ENCODE measurements at places on chromosomes 5 and 9.

GRCh38 chr9:14710804-14711203, 11.7 kb downstream of the CER1 start:
- DNase-seq = peak; percentile 84

- DNase-seq = no peak
Observed at GRCh38 chr5:133843911-133844310, 124.5 kb downstream of the C5orf15 start.

GRCh38 chr9:22469928-22470544, 23.4 kb downstream of the DMRTA1 start:
- peak; percentile 35 for DNase-seq

- peak; percentile 2 for DNase-seq
Observed at GRCh38 chr5:92801911-92802310, 779.1 kb downstream of the NR2F1-AS1 start.

- peak; percentile 70 for DNase-seq
Observed at GRCh38 chr5:177086654-177087397, at the start of gene FGFR4. Gene FGFR4 (plus strand): TSS chr5:177086915. CDS start chr5:177089603, 2,688 bp downstream.

- DNase-seq = no peak
Observed at GRCh38 chr9:122944960-122945888, 4.4 kb downstream of the RABGAP1 start.

DNA sequence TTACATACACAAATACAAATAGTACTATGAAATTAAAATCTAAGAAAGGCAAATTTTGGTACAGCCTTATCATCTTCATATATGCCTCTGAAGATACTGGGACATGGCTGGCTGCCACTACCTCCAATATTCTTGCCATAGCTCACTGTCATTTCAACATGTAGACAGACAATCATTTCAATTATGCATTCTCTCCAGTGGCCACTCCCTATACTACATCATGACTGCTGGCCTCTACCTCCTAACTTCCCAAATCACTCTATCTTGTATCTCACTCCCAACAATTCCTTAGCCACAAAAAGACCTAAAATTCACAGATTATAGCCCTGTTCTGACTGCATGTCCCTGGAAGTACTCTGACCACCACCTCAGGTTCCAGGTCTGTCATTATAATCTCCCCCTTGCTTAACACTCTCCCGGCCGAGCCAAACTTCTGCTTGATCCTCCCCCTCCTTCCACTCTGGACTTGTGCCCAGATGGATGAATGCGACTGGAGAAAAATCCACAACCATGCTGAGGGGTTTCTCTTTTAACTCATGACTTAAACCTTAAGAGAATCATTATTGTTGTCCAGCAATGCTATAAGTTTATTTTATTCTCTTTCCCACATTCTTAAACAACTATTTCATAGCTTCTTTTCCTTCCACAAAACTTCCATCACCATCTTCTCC, 225.3 kb upstream of the TLE4 start:
- DNase-seq = peak; percentile 59

- no peak for DNase-seq
Observed at GRCh38 chr5:6827526-6828219, 114.4 kb downstream of the TENT4A start.

- peak; percentile 60 for DNase-seq
Observed at GRCh38 chr5:69209602-69210001, 20.2 kb downstream of the CENPH start.

DNA sequence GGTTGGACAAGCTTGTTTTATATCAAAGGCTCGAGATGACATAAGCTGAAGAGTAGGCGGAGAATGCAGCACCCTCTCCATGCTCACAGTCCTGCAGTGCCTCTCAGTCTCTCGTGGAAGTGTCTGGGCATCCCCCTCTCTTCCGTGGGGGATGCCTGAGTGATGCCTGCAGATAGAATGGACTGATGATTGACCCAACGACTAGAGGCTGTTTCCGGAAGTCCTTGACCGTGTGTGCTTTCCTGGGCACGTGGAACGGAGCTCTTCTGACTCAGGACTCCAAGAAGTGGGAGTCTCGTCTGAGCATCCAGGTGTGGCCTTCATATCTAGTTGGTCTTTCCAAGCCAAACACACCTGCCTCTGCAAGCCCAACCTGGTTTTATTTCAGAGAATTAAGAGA, 241.8 kb upstream of the IRX2 start:
- DNase-seq = no peak

GRCh38 chr9:5951686-5952211, 61.1 kb downstream of the MLANA start:
- peak; percentile 58 for DNase-seq

DNA sequence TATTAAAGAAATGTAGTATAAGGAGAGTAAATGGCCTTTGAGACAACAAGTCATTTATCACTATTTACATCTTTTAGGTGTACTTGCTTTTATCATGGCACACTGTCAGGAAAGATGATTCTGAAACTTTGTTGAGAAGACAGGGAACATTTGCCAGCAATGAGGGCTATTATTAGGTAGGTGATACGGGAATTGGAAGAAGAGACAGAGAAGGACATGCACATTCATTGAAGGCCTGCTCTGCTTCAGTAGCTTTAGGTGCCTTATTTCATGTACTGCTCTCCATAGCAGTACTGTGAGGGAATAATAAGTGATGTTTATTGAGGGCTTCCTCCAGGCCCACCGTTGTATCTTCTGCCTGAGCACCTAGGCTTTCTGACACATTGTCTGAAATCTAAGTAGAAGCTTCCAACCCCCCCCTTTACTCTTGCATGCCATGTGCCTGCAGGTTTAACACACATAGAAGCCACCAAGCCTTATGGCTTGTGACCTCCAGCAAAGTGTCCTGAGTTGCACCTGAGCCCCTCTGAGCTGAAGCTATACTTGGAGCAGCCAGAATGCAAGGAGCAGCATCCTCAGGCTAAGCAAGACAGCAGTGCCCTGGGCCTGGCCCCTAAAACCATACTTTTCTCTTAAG, 275.2 kb upstream of the VLDLR start:
- DNase-seq = no peak

- DNase-seq = no peak
Observed at GRCh38 chr5:134143944-134144941, 29.8 kb downstream of the TCF7 start.

- DNase-seq = no peak
Observed at GRCh38 chr5:55585206-55585610, 50.4 kb upstream of the PLPP1 start.

DNA sequence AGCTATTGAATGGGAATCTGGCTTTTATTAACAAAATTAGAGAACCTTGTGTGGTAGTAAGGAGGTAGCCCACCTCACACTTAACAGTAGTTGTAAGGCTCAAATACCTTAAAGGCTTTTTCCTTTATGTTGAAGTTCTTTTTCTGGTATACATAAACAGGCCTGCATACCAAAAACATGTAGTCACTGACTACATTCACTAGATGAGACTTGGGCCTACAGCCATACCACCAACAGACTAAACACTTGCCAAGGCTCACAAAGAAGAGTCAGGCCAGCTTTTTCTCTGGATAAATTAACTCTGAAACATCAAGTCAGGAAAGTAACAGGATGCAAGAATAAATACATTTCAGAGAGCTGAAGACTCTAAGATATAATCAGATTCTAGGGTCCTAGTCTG, 78.6 kb upstream of the MPDZ start:
- DNase-seq = peak; percentile 95

GRCh38 chr5:161098516-161098915, 246.5 kb upstream of the ATP10B start:
- DNase-seq = no peak

DNA sequence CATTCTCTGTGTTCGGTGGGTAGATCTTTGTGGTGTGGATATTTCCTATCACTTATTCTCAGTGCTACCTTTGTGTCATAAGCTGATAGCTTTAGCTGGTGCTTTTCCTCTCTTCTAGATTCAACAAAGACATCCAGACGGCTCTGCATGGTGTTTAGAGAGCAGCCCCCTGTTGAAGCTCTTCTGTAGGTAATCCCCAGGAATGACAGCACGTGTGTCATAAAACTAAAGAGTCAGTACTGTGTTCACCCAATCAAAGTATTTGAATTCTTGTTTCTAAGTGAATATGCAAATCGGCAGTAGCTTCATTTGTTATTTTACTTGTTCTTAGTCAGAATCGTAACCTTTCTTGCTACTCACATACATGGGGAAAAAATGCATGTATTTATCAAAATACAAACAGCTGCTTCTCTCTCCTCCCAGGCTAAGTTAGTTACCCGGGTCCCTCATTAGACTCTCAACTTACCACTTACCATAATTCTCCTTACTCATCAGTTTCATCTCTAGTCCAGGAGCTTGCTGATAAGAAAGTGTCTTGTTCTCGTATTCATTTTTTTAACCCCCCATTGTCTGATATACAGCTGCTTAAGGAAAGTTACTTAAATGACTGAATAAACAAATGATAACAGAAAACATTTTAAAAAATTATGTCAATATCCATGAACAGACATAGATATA, 1696.0 kb upstream of the WWC1 start:
- no peak for DNase-seq

GRCh38 chr5:8884029-8884428, 661.8 kb downstream of the SEMA5A start:
- no peak for DNase-seq

DNA sequence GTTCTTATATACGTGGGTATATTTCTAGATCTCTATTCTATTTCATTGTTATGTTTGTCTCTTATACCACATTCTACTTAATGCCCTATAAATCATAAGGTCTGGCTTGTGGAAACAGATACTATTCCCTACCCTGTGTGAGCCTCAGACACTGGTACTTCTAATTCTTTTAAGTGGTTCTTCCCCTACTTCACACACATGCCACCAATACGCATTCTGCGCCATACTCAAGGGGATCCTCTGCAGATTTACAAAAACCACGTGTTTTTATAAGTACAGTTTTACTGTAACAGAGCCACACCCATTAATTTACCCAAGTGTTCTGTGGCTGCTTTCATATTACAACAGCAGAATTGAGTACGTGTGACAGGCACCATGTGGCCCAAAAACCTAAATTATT, 195.6 kb downstream of the SAXO1 start:
- no peak for DNase-seq

GRCh38 chr9:114122136-114123027, 23.3 kb upstream of the KIF12 start:
- no peak for DNase-seq

GRCh38 chr9:90132866-90133265, 509.8 kb downstream of the DIRAS2 start:
- DNase-seq = no peak

DNA sequence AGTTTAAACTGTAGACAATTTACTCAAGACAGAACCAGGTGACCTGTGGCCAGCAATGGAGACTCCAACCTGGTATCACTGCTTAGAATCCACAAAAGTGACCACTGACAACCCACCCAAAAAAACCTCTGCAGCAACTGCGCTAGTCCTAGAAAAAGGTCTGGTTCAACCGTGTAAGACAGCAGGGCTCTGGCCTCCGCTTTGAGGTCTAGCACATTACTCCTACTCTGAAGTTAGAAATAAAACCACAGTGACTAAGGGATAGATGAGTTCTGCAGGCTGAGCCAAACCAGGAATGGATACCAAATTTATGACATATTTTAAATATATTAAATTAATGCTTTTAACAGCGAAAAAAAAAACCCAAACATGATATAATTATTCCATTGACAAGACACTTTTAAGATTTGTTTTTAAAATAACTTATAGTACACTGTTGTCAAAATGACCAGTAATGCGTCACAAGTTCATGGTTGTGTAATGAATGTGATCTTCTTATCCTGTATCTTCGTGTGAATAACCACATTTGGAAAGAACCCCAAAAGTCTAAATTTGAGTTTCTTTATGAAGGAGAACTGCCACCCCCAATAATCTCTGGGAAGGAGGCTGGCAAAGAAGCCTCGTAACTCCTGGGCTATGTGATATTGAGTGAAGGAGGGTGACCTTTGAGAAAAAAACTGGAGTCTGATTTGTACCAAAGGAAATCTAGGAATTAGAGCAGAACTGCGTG, 101.9 kb upstream of the SLC44A1 start:
- peak; percentile 63 for DNase-seq

- DNase-seq = no peak
Observed at GRCh38 chr5:38790891-38791290, 54.9 kb upstream of the OSMR start.

- no peak for DNase-seq
Observed at GRCh38 chr5:151708126-151708525, 21.4 kb upstream of the SPARC start.

DNA sequence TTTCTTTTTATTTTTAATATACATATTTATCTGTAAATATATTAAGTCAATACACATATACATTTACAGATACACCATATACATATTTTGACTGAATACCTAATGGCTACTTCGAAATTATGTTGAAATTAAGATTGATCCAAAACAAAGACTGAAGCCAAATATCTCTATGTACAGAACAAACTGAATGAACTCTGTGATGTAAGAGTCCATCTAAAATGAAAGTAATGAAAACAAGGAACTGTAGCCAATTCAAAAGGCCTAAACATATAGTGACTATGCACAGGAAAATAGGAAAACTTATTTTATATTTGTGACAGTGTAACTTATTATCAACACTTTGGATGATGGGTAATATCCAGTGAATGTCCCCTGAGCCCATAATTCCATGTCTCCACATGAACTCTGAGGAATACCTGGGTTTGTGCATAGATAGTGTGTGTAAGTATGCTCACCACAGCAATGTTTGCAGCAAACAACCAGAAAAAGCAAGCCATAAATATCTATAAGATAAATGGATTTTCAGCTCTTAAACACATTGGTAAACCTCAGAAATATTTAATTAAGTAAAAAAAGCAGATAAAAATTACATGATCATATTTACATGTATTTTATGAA, 517.2 kb upstream of the CDH6 start:
- DNase-seq = no peak

- DNase-seq = no peak
Observed at GRCh38 chr5:135976216-135976615, 21.4 kb upstream of the LECT2 start.

- no peak for DNase-seq
Observed at GRCh38 chr5:131171276-131171810, 599 bp downstream of the LYRM7 start.

DNA sequence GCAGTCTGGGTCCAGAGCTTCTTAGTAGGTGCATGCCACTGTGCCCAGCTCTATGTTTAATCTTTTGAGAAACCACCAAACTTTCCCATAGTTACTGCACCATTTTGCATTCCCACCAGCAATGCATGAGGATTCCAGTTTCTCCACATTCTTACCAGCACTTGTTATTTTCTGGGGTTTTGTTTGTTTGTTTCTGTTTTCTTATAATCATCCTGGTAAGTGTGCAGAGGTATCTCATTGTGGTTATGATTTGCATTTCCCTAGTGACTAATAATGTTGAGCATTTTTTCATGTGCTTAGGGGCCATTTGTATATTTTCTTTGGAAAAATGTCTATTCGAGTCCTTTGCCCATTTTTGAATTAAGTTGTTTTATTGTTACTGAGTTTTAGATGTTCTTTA, 11.4 kb downstream of the FOXE1 start:
- no peak for DNase-seq

GRCh38 chr5:111095982-111096381, 3.8 kb downstream of the WDR36 start:
- DNase-seq = no peak

All from fibroblast of skin of right biceps (primary cell).